ENCODE measurements at places on chromosomes 6 and 20.

DNA sequence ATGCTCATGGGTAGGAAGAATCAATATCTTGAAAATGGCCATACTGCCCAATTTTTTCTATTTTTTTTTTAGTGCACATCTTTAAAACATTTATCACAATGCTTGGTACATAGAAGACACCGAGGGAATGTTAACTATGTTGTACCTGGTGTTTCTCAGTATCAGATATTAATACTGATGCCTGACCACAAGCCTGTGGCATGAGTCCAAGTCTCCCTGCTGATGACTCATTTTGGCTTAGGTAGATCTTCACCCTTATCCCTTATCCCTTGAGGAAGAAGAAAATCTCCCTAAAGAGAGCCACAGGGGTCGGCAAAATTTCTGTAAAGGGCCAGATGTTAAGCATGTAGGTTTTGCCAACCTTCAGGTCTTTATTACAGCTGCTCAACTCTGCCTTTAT, 14.5 kb downstream of the CD109 start:
- DNase-seq = no peak

DNA sequence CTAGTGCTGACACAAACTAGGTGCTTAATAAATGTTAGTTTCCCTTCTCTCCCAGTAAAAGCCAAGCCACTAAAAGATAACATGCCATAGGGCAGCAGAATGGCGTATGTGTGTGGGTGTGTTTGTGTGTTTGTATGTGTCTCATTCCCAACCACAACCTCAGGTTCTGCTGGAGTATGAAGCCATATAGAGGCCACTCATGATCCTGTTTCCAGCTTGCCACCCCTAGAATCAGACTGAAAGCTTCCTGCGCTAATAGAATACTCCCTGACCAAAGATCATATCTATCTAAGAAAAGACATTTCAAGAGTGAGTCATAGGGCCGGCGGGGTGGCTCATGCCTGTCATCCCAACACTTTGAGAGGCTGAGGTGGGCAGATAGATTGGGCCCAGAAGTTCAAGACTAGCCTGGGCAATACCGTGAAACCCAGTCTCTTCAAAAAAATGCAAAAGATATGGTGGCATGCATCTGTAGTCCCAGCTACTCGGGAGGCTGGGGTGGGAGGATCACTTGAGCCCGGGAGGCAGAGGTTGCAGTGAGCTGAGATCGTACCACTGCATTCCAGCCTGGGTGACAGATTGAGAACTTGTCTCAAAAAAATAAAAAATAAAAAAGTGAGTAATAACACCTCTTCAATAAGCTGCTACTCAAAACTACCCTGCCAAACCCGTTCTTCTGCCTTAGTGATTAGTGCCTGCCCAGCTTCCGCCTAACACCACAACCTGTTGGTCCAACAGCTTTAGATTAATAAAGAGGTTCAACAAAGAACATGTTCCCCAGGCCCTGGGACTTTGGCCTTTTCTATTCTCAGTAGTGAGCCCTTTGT, 11.8 kb upstream of the SNRPC start:
- no peak for DNase-seq

GRCh38 chr6:170446841-170447560, 106.1 kb downstream of the PSMB1 start:
- DNase-seq = no peak

- peak; percentile 51 for DNase-seq
These were observed 887 bp downstream of the GABBR1 start for GRCh38 chr6:29631860-29632731.

DNA sequence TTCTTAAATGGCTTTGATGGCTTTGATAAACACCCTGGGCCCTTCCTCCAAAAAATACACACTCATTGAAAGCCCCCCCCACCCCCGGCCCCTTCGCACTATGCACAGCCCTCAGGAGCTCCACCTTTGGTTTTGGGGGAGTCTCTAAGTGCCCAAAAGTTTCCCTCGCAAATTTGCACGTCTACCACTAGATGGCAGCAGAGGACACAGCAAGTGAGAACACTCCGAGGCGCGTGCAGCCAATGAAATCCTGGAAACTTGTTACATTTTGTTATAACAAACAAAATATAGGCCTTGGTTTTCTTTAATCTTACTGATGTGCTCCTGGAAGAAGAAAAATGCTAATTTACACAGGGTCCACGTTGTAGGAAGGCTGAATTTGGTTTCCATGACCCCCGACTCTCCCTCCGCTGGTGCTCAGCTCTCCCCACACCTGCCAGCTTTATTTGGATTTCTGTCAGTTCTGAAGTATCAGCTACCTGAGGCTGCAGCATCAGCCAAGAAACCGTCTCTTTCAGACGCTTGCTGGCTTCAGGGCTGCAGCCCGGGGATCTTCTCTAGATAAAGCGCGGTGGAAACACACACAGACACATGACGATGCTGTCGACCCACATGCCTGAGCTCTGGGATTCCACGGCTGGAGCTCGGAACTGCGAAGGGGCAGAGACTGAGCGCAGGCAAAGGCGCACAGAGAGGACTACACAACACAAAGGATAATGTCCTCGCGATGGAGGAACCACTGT, 148.3 kb upstream of the RPS6KA2 start:
- peak; percentile 41 for DNase-seq

DNA sequence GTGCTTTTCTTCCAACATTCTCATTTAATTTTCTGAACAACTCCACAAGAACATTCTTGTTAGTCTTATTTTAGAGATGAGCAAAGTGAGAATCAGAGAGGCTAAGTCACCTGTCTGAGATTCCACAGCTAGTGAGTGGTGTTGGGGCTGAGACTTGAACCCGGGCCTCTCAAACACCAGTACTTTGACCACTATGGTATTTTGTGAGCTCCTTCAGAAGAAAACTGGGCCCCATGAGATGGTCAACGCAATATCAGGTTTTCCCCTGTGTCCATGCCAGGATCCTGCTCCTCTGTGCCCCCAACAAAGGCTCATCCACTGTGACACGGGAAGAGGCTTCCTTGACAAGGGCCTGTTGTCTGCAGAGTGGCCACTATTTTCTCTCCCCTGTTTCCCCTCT, 51.9 kb downstream of the MAFB start:
- DNase-seq = no peak

GRCh38 chr6:134708079-134708478, 241.8 kb downstream of the ALDH8A1 start:
- DNase-seq = no peak

- no peak for DNase-seq
These were observed 319.1 kb upstream of the QKI start for GRCh38 chr6:163095401-163095800.

DNA sequence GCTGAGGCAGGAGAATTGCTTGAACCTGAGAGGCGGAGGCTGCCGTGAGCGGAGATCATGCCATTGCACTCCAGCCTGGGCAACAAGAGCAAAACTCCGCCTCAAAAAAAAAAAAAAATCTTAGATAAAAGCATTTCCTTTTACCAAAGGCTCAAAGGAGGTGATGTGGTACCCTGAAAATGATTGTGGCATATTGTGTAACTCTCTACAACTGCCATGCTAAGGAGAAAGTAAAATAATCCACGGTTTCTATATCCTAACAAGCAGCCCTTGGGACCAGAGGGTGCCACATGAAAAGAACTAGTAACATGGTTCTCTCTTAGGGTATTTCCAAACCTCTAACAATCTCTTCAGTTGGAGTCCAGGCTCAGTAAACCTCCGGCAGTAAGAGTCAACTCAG, 38.8 kb upstream of the SLA2 start:
- DNase-seq = no peak

- no peak for DNase-seq
These were observed 180.0 kb downstream of the GJA10 start for GRCh38 chr6:90074161-90074850.

DNA sequence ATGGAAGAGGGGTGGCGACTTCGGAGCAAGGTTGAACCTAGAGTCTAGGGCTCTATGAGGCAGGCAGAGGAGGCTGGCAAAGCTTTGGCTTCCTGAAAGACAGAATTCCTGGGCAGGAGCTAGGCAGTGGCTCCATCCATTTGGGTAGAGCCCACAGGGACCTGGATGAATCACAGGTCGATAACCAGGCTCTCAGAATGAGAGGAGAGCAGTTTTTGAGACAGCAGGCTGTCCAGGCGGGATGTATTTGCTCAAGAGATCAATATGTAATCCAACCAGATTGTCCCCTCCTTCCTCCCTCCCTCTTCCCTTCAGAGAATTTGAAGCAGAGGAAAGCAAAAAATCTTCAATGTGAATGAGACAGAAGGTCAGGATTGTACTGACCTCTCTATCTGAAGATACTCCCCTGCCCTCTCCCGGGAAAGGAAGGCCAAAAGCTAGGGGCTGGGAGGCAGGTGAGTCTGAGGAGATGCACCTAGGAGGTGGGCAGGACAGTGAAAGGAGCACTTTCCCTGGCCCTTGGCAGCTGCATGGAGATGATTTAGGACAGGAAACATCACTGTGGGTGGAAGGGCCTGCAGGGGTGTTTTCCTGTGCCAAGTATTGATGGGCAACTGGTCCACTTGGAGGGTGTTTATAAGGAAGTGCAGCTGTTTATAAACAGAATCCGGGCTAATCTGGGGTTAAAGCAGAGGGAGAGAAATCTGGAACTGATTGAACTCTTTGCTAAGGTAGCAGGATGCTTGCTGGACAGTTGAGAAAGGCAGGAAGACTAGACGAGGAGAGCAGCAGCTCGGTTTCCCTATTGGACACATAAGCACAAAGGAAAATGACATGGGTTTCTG, 212.4 kb upstream of the LRFN2 start:
- no peak for DNase-seq

GRCh38 chr6:157272866-157273755, 50.2 kb downstream of the TMEM242 start:
- DNase-seq = no peak

GRCh38 chr20:32796981-32797451, 22.7 kb upstream of the MAPRE1 start:
- no peak for DNase-seq

DNA sequence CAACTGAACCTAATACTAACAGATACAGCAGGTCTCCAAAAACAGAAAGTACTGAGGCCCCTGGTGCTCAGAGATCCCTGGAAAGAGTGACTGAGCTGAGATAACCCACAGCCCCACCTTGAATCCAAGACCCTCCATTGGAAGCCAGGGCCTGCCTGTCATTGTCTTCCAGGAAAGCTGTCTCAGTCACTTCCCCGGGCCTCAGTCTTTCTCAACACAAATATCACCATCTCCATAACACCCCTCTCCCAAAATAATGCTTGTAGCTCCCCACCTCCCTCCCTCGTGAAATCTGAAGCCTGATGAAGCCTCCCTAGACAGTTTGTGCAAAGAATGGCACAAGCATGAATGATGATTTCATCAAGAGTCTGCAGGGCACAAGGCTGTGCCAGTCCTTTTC, 138.2 kb upstream of the LRFN2 start:
- no peak for DNase-seq

DNA sequence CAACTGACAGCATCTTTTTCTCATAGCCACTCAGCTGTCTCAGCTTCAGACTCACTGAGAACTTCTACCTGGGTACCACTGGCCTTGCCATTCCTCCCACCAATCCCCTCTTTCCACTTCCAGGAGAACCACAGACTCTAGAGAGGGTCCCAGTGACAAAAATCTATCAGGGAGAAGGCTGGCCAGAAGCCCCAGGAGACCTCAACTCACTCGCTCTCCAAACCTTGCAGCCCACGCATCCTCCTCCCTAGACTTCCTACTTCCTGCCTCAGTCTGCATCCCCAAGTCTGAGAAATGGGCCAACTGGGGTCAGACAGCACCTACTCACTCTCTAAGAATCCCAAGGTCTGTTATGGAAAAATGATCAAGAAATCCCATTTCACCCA, 1.2 kb downstream of the TMEM239 start:
- peak; percentile 6 for DNase-seq

DNA sequence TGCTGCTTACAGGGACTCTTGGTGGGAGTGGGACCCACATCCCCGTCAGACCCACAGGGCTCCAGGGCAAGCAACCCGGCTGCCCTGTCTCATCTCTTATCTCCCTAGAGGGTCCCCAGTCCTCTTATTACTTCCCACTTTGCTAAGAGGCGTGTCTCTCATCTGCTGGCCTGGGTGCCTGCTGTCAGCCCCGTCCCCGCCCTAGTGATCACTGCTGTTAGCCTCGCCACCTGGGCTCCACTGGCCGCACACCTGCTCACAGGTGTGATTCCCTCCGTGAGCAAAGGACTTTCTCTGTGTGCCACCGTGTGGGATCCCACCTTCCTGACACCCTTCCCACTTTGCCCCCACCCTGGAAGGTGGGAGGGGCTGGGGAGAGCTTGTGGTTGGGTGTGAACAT, 57.6 kb downstream of the TCP11 start:
- DNase-seq = peak; percentile 25

- no peak for DNase-seq
These were observed 17.0 kb downstream of the DACT2 start for GRCh38 chr6:168302534-168302933.

GRCh38 chr6:35919085-35919826, 1.6 kb downstream of the SRPK1 start:
- no peak for DNase-seq

GRCh38 chr20:23222531-23223200, 127.9 kb upstream of the NXT1 start:
- DNase-seq = no peak

- DNase-seq = no peak
These were observed 87.2 kb upstream of the EDN1 start for GRCh38 chr6:12203001-12203400.

- no peak for DNase-seq
These were observed 409.5 kb downstream of the ADGRB3 start for GRCh38 chr6:69044534-69044933.

DNA sequence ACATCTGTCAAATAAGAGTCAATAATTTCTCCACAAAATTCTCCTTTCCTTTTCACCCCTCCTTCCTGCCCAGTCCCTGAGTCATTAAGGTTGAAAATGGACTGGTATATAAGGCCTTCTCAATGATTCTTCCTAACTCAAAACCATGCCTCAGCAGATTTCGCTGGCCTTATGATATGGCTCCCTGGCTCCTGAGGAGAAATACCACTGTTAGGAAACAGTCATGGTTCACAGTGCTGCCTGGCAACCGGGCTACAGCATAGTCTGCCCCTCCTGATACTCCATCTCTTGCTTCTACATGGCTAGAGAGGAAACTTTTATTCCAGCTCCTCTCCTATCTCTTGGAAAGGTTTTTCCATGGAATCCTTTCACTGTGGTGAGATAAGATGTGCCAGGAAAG, 4.7 kb downstream of the UBE2J1 start:
- DNase-seq = no peak
